Aorta (tissue), 5 donors: ENCODE measurements at places on chromosomes 6 and 20. TPM values are rescaled to one million over a fixed set of nuclear protein-coding genes. Genes with fewer than 3 reads are reported as not detected.

- no peak overlapping the region for H3K4me3 ChIP-seq
- DNase-seq: no peak
- H3K27ac ChIP-seq: no peak overlapping the region
- no peaks in the 10 kb centered on the region for H3K27me3 ChIP-seq
- H3K4me1 ChIP-seq: no peaks in the 10 kb centered on the region
Measured at GRCh38 chr20:61608275-61609085, 356.4 kb downstream of the CDH4 start.

- DNase-seq: no peak
- no peaks in the 10 kb centered on the region for H3K27me3 ChIP-seq
- H3K4me3 ChIP-seq: no peak overlapping the region
- H3K27ac ChIP-seq: no peak overlapping the region
- no peaks in the 10 kb centered on the region for H3K36me3 ChIP-seq
- H3K4me1 ChIP-seq: no peaks in the 10 kb centered on the region
Measured at GRCh38 chr6:26121141-26122004, 34.1 kb downstream of the HFE start.

Gene LY6G6C
- total RNA-seq: not detected

DNA sequence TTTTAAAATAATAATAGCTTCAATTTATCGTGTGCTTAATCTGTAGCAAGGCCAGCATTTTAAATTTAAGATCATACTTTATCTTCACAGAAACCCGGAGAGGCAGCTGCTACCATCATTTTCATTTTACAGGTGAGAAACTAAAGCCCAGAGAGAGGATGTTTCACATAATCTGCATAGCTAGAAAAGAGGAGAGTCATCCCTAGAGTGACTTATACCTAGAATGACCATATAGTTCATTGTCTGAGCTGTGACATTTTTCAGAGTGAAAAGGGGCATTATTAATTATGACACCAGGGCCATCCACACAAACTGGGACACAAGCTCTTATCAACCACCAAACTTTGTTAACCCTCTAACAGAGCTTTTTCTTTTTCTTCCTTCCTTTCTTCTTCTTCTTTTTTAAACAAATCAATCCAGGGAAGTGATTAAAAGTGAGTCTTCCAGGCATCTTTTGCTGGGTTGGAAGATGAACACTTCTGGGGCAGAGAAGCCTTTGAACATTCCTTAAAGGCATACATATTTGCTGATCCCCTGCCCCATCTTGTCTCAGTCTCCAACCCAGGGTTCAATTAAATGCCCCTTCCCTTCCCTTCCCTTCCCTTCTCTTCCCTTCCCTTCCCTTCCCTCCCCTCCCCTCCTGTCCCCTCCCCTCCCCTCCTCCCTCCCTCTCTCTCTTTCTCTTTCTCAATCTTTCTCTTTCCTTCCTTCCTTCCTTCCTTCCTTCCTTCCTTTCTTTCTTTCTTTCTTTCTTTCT is 272.5 kb upstream of the JAG1 start:
- H3K27me3 ChIP-seq: no peaks in the 10 kb centered on the region
- H3K36me3 ChIP-seq: no peaks in the 10 kb centered on the region
- no peaks in the 10 kb centered on the region for H3K4me1 ChIP-seq
- H3K27ac ChIP-seq: no peak overlapping the region

- no peak overlapping the region for H3K27ac ChIP-seq
- DNase-seq: no peak
- no peaks in the 10 kb centered on the region for H3K36me3 ChIP-seq
- no peaks in the 10 kb centered on the region for H3K27me3 ChIP-seq
- no peak overlapping the region for H3K4me3 ChIP-seq
Measured at GRCh38 chr6:356828-357251, 34.7 kb upstream of the IRF4 start.

GRCh38 chr20:13883425-13883824 is 98.6 kb downstream of the NDUFAF5 start:
- no peak for DNase-seq
- no peak overlapping the region for H3K27ac ChIP-seq
- H3K36me3 ChIP-seq: no peaks in the 10 kb centered on the region
- H3K4me1 ChIP-seq: no peaks in the 10 kb centered on the region
- no peak overlapping the region for H3K4me3 ChIP-seq
- H3K27me3 ChIP-seq: no peaks in the 10 kb centered on the region

Gene RBBP8NL
- not detected for total RNA-seq
